Activated CD4-positive, alpha-beta T cell treated with anti-CD3 and anti-CD28 coated beads, Interleukin-2, amount 50 U/mL, for 48 hours (primary cell): ENCODE measurements at places on chromosomes 2 and 18.

DNA sequence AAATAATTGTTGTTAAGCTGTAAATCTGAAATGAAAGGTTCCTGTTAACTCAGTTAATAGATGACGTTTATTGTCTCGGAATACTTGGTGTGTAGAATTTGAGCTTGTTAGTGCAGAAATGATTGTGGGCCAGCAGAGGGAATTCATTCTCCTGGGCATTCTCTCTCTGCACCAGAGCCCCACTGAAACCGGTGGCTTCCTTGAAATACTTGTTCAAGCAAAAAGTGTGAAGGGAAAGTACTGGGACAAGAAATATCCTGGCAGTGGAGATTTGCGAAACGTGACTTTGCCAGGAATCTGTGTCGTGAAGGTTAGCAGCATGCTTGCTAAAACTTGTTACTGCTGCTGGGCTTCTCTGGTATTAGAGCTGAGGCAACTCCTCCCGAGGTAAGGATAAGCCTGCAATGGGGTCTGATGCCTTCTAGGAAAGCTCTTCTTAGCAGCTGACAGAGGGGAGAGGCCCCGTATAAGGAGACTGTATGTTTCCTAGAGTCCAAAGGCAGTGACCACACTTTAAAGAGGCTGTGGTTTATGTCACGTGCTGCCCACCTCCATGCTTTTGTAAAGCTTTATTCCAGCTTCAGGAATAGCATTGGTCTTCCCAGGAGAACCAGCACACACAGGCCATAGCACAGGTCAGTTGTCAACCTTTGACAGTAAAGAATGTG, 2.0 kb downstream of the ITGA6 start:
- no peak for DNase-seq

- no peak for DNase-seq
Measured at GRCh38 chr2:204228169-204228886, 291.8 kb downstream of the ICOS start.

DNA sequence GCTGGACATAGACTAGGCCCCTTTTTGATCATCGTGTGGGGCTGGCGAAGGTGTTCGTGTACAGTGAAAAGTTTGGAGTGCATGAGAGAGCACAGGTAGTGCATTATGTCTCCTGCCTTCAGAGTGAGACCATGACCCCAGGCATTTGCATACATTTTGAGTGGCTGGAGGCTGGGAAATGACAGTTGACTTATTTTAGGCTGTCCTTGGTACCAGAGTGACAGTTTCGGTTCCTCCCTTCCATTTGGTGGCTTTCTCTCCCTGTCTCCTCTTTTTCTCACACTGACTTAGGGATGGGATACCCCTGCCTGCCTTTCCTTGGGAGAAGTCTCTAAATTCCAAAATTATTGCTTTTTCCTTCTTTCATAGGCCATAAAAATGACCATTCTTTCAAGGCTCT, 20.1 kb downstream of the SERPINB12 start:
- no peak for DNase-seq

- DNase-seq: peak; percentile 61
Measured at GRCh38 chr18:31741097-31741735, 19.5 kb downstream of the SLC25A52 start.

- no peak for DNase-seq
Measured at GRCh38 chr2:233798335-233799086, 20.4 kb downstream of the MROH2A start.

- no peak for DNase-seq
Measured at GRCh38 chr18:65755616-65756015, 4.8 kb downstream of the CDH7 start.

DNA sequence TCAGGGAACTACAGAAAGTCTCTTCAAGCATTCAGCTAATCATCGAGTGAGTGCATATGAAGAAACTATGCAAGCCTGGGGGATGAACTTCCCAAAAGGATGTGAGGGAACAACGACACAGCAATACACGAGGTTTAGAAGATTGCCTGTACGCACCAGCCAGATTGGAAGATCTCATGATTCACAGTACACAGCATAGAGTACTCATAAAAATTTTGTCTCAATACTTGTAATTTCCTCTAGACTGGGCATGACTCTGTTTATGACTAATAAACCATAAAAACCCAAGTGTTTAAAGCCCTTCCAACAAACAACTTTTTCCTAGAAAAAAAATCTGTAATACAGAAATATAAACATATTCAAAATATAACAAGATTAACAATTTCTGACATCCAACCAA, 279.7 kb downstream of the KCNJ3 start:
- DNase-seq: no peak
